Stimulated activated CD4-positive, alpha-beta T cell treated with anti-CD3 and anti-CD28 coated beads, Interleukin-4, amount 100 ng/mL, for 48 hours (primary cell): ENCODE measurements at places on chromosomes 3 and 15.

- DNase-seq: no peak
Observed at GRCh38 chr15:48682942-48683651, 37.6 kb upstream of the FBN1 start.

GRCh38 chr3:52126500-52126899, 27.7 kb downstream of the POC1A start:
- no peak for DNase-seq

DNA sequence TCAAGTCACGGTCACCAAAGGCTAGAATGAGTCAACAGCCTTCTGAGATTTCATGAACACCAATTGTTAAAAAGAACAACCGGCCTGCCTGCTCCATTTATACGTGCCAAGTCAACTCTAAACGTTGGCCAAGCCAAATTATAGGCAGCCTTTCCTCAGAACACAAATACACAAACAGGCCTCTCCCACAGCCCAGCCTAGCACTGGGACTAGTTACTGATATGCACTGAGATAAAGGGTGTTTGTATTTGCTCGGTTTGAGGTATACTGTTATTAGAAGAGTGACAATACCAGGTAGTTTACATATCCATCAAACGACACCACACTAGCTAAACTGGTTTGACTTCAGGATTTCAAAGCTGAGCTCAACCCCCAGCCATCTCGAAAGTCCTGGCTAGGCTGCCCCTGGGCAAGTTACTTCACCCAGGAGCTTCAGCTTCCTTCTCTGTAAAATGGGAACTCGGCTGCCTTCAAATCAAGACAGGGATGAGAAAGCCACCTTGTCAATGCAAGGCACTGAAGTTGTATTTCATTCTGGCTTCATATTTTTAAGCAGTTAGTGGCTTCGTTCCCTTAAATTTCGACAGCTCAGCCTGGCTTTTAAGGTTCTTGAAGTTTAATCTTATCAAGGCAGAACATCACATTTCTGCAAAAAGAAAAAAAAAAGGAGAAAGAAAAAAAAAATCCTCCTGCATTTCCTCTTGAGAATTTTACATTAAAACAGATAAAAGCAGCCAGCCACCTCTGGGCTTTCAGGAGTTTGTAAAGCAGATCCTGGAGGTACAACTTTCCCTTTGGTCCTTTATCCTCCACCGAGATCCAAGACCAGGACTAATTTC, 4.0 kb downstream of the TLE3 start:
- no peak for DNase-seq

GRCh38 chr3:7421065-7421464, 560.1 kb downstream of the GRM7 start:
- DNase-seq: no peak

DNA sequence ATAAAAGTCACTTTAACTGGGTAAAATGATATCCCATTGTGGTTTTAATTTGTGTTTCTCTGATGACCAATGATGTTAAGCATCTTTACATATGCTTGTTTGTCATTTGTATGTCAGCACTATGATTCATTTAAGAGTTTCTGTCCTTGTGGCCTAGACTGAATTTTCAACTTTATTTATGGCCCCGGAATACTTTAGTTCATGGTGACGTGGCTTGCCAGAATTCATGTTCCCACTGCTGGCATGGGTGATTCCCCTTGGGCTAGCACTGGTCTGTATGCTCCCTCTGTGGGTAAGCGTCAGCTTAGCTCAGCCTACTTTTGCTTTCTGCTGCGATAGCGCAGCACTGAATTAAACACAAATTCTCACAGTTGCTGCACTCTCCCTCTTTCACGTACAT, 436.3 kb upstream of the SGO1 start:
- DNase-seq: no peak

- no peak for DNase-seq
Observed at GRCh38 chr3:148957586-148957985, 33.8 kb upstream of the GYG1 start.

- DNase-seq: no peak
Observed at GRCh38 chr3:114519415-114519814, 225.6 kb downstream of the TIGIT start.

DNA sequence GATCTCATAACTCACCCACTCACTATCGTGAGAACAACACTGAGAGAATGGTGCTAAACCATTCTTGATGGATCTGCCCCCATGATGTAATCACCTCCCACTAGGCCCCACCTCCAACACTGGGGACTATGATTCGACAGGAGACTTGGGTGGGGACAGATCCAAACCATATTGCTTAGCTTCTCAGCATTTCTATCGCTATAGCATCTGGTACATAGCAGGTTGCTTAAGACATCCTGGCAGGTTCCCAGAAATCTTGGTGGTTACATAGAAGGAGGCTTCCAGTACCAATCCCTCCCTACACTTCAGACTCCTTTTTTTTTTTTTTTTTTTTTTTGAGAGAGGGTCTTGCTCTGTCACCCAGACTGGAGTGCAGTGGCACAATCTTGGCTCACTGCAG, 487.8 kb downstream of the EDEM1 start:
- no peak for DNase-seq

GRCh38 chr3:126370606-126371005, 13.4 kb upstream of the KLF15 start:
- no peak for DNase-seq

DNA sequence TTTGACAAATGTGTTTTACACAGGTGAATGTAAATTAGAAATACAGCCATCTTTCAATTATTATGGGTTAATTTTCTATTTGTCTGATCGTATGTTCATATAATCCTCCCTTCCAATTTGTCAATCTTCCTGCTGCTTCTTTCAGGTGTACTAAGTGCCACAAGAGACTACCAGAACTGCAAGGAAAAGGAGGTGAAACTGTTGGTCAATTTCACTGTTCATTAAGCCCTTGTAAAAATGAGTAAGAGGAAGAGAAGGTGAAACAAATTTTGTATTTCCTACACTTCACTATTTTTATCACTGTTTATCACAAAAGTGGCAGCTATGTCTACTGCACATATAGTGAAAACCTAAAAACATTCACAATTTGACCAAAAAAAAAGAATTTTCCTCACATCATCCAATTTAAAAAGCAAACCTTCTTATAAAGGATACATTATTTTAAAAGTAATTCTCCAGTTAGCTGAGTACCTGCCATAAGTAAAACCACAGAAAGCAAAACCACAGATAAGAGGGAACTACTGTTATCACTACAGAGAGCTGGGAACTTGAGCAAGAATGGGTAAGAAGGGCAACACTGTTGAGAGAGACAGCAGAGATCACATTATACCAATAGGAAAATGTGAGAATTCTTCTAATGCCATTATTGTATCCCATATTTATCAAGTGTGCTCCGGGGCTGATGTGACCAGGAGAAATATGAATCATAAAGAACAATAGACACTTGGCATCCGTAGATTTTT, 163.0 kb downstream of the TBC1D5 start:
- no peak for DNase-seq

- DNase-seq: no peak
Observed at GRCh38 chr3:15512166-15512565, 9.3 kb downstream of the COLQ start.

GRCh38 chr15:73021139-73021621, 31.1 kb upstream of the NEO1 start:
- no peak for DNase-seq

DNA sequence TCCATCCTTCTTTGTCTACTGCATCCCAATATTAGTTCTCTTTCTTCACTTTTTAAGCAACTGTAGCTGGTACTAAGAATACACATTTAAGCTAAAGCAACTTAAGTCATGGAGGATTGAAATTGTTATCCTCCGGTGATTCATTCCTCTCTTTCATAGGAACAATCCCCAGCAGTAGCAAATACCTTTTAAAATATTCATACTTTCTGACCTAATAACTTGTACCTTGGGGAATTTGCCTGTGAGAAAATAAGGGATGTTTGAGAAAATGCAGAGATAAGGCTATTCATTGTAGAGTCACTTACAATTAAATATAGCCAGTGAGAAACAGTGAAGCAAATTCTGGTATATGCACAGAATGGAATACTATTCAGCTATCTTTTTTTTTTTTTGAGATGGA, 66.0 kb downstream of the VPS13C start:
- no peak for DNase-seq

- no peak for DNase-seq
Observed at GRCh38 chr3:63354160-63354559, 76.1 kb downstream of the SYNPR start.

- DNase-seq: no peak
Observed at GRCh38 chr15:33089878-33090757, 104.4 kb downstream of the FMN1 start.

- no peak for DNase-seq
Observed at GRCh38 chr3:55466526-55466925, 20.6 kb downstream of the WNT5A start.

DNA sequence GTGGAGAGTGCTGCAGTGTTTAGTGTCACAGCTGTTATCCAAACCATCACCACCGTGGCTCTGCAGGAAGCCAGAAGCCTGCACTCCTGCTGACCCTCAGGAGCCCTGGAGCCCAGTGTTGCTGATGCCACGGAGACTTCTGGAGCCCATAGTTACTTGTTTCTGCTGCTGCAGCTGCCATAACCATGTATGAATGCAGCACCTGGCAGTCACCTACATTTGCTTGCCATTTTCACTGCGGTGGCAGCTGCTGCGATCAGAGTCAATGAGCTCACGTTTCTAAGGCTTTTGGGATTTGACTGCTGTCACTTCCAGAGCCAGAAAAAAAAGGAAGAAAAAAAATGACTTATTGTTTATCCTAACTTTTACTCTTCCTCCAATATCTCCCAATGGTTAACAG, 299.2 kb upstream of the THRB start:
- no peak for DNase-seq

- DNase-seq: no peak
Observed at GRCh38 chr3:156847752-156848448, 21.7 kb downstream of the LEKR1 start.

DNA sequence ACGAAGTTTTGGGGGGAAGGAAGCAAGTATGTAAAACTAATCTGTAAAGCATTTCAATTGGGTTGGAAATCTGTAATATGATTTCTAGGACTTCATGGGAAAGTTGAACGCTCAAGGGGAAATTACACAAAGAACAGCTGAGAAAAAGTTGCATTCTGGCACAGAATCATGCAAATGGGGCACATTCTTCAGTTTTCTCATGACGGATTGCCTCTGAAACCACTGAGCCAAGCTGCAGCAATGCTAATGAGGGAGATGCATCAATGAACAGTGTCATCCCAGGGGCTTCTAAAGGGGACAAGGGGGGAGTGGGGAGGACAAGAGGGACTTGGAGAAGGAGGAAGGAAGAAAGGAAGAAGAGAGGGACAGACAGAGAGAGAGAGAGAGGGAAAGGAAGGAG, 291.4 kb upstream of the ATP11B start:
- no peak for DNase-seq

DNA sequence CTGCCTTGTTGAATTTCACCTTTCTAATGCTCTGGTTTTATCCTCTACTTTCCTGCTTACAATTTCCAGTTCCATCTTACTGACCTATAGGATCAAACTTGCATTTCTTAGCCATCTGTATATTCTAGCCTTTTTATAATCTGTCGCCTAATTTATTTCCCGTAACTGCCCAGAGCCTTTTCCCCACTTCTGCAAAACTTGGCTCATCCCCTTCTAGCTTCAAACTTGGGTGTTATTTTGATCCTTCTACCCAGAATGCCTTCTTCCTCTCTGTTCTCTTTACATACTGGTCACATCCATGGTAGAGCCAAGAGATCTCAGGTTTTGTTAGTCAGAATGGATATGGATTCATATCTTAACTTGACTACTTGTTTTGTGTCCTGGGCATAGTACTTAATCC, 2.6 kb downstream of the SACM1L start:
- no peak for DNase-seq

DNA sequence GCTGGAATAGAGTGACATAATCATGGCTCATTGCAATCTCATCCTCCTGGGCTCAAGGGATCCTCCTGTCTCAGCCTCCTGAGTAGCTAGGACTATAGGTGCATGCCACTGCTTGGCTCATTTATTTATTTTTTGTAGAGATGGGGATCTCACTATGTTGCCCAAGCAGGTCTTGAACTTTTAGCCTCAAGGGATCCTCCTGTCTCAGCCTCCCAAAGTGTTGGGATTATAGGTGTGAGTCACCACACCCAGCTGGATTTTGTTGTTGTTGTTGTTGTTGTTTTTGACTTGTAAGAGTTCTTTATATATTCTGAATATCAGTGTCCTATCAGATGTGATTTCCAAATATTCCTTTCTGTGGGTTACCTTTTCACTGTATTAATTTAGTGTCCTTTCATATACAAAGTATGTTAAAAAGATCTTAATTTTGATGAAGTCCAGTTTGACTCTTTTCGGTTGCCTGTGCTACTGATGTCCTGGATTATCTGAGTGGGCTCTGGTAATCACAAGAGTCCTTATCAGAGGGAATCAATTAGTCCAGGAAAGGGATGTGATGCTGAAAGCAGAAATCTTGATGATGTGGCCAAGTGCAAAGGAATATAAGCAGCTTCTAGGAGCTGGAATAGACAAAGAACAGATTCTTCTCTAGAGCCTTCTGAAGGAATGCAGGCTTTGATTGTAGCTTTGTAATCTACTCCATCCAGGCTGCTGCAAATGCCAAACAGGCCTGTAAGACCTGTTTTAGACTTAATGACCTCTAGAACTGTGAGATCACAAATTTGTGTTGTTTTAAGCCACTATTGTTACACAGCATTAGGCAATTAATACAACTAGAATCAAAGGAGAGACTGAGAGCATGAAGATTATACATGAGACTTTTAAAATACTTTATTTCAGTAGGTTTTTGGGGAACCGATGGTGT, 30.2 kb downstream of the NCK1 start:
- DNase-seq: no peak

- no peak for DNase-seq
Observed at GRCh38 chr3:40504636-40505430, 1.0 kb upstream of the ZNF620 start.

GRCh38 chr15:65055201-65055870, 10.1 kb downstream of the SLC51B start:
- no peak for DNase-seq

DNA sequence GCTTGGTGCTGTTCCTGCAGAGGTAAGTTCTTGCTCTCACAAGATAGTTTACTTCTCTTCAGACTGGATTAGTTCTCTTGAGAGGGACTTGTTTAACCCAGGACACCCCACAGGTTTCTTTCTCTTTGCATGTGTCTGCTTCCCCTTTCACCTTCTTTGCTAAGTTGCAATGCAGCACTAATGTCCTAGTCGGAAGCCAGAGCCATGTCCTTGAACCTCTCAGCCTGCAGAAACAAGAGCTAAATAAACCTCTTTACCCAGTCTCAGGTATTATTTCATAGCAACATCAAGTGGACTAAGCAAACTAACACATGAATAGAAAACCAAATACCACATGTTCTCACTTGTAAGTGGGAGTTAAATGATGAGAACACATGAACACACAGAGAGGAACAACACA, 915.2 kb downstream of the NSUN3 start:
- no peak for DNase-seq

- no peak for DNase-seq
Observed at GRCh38 chr3:186571644-186572013, 1.1 kb downstream of the DNAJB11 start.

DNA sequence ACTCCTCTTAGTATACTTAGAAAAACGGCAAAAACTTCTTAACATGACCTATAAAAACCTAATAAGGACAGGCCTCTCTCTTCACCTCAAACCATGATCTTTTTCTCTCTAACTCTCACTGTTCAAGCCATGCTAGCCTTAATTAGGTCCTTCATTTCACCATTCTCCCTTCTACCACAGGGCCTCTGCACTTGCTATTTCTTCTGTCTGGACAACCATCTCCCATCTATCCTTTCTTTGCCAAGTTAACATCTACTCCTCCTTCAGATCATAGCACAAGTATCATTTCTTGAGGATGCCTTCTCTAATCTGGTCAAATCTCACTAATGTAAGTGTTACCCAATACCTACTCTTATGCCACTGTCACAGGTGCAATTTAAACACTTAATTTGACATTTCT, 39.1 kb downstream of the TMCC1 start:
- no peak for DNase-seq

- no peak for DNase-seq
Observed at GRCh38 chr3:180252683-180253082, 215.9 kb upstream of the PEX5L start.
